Activated T-cell treated with anti-CD3 and anti-CD28 coated beads, Interleukin-2, amount 50 U/mL, for 72 hours (primary cell): ENCODE measurements at places on chromosomes 3 and 15.

- DNase-seq, result no peak
Measured at GRCh38 chr3:16999161-16999560, 114.4 kb downstream of the PLCL2 start.

- no peak for DNase-seq
Measured at GRCh38 chr15:41917767-41918430, 24.0 kb upstream of the SPTBN5 start.

DNA sequence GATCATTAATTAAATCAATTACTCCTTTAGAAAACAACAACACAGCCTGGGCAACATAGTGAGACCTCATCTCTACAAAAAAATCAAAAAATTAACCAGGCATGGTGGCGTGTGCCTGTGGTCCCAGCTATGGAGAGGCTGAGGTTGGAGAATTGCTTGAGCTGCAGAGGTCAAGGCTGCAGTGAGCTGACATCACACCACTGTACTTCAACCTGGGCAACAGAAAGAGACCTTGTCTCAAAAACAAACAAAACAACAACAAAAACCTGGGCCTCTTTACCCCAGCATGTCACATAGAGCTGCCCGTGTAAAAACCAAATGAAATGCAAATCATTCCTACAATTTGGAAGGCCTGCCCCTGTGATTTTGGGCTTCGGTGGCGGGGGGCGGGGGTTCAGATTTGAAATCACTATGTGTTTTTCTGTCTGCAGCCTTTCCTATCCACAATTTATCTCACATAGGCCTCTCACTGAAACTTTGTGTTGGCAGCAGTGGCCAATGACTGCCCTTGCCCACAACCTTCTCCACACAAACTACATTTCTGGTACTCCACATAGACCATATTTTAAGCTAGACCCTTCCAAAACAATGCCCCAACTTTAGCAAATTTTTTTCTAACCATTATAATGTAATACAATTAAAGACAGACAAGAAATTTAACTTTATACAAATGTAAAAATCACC is 6.5 kb downstream of the ADAM10 start:
- DNase-seq, result no peak

GRCh38 chr3:73060302-73060723 is 1.1 kb upstream of the EBLN2 start:
- DNase-seq, result no peak

DNA sequence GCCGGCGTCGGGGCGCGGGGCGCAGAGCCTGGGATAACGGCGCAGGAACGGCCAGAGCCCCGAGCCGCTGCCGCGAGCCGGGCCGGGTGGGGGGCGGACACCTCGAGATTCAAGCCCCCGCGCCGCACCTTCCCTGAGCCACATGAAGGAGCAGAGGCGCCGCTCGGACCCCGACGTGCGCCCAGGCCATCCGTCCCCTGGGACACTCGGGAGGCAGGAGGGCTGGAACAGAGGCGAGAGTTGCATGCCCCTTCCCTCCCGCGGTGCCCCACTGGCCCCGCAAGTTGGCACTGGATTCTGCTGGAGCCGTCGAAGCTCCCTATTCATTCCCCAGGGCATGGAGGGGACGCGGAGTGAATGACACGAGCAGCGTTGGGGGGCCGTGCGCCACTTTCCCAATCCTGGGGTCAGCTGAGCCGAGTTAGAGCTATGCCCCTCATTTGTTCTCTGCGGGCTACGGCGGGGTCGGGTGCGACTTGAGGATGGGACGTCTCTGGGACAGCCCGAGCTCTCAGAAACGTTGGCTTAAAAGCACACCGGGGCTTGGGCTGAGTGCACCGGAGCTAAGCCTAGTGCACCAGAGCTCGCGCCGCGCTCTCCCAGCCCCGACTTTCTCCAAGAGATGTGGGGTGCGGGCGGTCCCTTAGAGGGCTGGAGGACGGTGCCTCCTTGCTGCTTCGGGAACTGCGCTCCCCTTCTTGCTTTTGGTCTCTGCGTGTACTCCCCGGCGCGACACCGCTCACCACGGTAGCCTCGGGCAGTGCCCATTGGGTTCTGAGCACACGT is 588 bp downstream of the SLC6A1 start:
- no peak for DNase-seq
